Kasumi-1 (cell line): ENCODE measurements at places on chromosomes 5 and 9.
A peak's percentile ranks its signal among the peaks of the same experiment; 100 is the strongest.

- no peak for DNase-seq
These were observed 79.0 kb downstream of the AK8 start for GRCh38 chr9:132798817-132799790.

- DNase-seq: no peak
These were observed 113.9 kb downstream of the SEC61B start for GRCh38 chr9:99336005-99336404.

DNA sequence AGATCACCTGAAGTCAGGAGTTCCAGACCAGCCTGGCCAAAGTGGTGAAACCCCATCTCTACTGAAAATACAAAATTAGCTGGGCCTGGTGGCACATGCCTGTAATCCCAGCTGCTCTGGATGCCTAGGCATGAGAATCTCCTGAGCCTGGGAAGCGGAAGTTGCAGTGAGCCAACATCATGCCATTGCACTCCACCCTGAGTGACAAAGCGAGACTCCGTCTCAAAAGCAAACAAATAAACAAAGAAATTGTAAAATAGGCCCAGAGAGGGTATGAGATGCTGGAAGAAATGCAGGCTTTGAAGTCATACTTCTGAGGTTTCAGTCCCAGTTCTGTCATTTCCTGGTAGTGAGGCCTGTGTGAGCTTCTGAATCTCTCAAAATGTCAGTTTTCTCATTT, 5.3 kb upstream of the ARHGEF37 start:
- no peak for DNase-seq

DNA sequence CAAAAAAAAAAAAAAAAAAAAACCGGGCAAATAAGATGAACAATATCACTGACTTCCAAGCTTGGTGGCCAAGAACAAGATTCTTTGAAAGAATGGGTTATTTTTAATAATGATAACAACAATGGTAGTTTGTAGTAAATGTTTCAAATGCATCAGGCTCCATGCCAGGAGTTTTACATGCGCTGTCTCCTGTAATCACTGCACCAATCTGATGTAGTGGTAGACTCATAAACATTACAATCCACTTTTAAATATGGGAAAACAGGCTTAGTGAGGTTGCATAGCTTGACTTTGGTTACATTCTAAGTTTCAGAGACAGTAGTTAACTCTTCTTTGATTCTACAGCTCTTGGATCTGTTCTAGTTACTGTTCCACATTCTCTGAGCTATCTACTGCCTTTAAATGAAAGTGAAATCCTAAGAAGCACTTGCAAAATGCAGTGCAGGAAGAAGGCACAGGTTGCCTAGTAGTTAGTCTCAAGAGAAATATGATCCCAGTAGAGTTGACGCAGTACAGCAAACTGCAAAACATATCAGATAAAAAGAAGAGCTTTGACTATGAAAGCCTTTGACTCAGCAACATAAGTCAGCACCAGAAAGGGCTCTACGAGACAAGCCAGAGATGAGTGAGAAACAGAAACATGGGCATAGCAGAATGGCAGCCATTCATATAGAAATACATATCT, 62.1 kb downstream of the PDE4D start:
- no peak for DNase-seq

GRCh38 chr9:121735065-121735792, 83.8 kb downstream of the DAB2IP start:
- peak; percentile 41 for DNase-seq

DNA sequence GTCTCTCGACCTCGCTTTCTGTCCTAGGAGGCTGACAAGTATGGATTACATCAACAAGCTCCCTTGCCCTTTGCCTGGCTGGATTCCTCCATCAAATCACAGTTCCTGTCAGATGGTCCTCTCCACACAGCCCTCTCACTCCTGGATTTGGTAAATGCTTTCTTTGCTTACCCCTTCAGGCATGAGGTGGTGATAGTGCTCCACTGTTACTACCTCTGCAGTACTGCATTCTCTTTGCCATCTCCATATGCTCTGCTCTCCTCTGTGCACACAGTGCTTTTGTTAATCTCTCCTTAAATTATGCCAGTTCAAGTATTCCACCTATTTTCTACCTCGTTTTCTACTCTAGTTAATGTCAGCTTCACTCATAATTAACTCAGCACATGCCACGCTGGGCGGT, 279.2 kb downstream of the DMAC1 start:
- no peak for DNase-seq

DNA sequence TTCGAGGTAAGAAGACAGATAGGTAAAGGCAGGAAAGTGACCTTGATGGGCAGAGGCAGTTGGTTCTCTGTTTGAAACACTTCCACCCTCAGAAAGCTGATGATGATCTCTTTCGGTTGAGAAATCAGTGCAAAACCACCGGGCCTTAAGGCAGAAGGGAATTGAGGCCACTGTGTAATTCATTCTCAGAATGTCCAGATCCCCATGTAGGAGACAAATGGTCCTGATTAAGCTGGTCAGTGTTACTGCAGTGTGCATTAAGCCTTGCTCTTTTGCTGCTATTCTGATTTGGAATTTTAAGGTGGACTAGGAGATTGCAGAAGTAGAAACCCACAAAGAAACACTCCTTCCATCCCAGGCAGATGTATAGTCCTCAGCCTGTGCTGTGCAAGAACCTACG, 255.2 kb downstream of the ARHGAP26 start:
- no peak for DNase-seq

DNA sequence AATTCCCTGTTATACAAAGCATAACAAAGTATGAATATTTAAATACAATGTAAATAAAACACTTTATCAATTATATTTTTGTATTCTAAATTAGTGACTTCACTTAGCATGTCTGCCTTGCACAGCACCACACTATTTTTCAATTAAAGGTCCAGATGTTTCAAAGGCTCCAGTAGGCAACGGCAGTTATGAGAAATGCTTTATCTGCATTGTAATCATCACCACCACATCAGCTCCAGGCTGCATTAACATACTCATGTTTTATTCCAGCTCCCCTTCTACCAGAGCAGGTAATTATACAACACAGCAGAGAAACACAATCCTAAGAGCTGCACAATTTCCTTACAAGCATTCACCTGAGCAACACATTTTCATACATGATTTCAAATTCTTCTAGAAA, 102.8 kb downstream of the MAPKAP1 start:
- DNase-seq: no peak

- no peak for DNase-seq
These were observed 6.4 kb downstream of the PHF24 start for GRCh38 chr9:34964458-34964857.

DNA sequence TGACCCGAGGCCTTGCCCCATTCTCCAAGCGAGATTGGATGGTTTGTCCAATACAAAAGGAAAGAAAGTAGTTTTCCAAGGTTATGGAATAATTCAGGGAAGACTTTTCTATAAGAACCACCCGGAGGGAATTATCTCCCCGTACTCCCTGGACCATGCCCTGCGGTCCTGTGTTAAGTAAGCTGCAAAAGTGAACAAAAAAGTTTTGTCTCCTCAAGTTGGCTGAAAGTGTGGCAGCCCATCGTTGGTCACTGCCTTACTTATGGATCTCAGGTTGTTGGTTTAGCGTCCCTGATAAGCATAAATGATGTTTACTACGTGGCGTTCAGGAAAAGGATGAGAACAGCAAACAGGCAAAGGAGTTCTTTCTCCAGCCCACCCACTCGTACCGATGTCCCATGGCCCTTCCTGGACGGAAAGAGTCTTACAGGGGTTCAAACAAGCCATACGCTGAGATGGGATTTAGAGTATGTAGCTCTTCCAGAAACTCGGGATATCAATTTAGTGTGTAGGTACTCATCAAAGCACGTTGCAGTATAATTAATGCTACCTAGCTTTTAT, 413 bp upstream of the AUH start:
- DNase-seq: no peak

DNA sequence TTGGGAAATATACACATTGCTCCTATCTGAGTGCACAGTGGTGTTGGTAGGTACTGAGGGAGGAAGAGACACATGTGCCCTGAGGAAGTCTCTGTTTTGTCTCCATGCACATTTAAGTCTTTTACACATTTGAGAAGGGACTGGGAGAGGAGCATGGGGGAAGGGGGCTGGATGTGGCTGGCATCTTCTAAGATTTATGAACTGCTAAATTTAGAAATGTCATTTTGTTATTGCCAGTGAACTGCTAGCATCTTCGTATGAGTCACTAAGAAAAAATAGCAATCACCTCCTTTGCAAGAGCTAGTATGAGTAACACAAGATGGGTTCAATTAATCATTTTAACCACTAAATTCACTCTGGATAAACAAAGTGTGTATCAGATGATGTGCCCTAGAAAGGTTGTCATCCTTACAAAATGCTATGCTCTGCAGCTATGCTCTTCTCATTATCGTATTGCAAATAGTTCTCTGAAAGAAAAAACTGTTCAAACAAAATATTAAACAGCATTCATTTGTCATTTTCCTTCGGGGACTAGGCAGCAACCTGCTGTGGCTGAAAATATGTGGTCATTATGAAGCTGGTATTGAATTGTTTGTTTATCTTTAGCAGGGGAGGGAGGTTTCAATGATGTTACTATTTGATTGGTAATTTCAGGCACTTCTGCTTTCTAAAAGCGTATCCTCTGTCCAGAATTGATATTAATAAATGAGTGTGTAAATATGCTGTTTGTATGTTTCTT, 236.5 kb downstream of the DMRTA1 start:
- DNase-seq: no peak
